ENCODE measurements at places on chromosomes 2 and 18.

DNA sequence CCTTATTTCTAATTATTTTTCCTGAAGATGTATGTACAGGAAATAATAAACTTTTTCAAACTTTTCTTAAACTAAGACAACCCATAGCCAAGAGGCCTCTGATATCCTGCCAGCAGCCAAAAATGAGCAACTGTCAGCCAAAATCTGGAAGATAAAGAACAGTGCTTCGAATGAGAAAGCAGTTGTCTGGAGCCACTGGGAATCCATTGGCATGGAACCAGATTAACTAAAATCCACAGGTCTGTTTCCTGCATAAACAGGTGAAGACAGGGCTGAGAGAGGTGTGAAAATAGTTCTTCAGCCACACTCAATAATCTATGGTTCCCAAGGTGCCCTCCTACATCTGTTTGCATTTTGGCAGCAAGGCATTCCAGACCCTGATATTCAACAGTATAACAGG is 1076.7 kb upstream of the PIK3C3 start:
- DNase-seq, result no peak

- no peak for DNase-seq
These were observed 14.0 kb downstream of the ANXA4 start for GRCh38 chr2:69755862-69756467.

GRCh38 chr2:97969081-97970067 is 26.4 kb downstream of the TMEM131 start:
- DNase-seq, result no peak

GRCh38 chr2:135785032-135785431 is 43.4 kb downstream of the UBXN4 start:
- DNase-seq, result no peak
